ENCODE measurements at places on chromosomes 6 and 20. TPM values are rescaled to one million over a fixed set of nuclear protein-coding genes. Genes with fewer than 3 reads are reported as not detected.

The SLC26A8 gene
- total RNA-seq, result 3.2 TPM

The SLC2A10 gene
- 5.4 TPM for total RNA-seq

The NKX2-4 gene
- total RNA-seq, result not detected

The ISM1 gene
- 0.74 TPM for total RNA-seq

The WFDC5 gene
- not detected for total RNA-seq

The PLN gene
- total RNA-seq, result 0.74 TPM

The BTN1A1 gene
- not detected for total RNA-seq

The MOCS1 gene
- 5.7 TPM for total RNA-seq

The BCAS1 gene
- total RNA-seq, result 3.9 TPM

The COL9A3 gene
- 22.9 TPM for total RNA-seq

The SRXN1 gene
- 8.9 TPM for total RNA-seq

The FOXQ1 gene
- 1.7 TPM for total RNA-seq
